Activated naive CD4-positive, alpha-beta T cell treated with Interleukin-2 at 50 U/mL for 16 hours (primary cell): ENCODE measurements at places on chromosomes 7 and 10.
A peak's percentile ranks its signal among the peaks of the same experiment; 100 is the strongest.

- DNase-seq: no peak
Measured at GRCh38 chr10:125820701-125821100, 2.4 kb downstream of the UROS start.

- DNase-seq: no peak
Measured at GRCh38 chr7:45182856-45183710, 25.5 kb downstream of the RAMP3 start.

- DNase-seq: no peak
Measured at GRCh38 chr10:67695555-67695954, 440 bp downstream of the CTNNA3 start.

DNA sequence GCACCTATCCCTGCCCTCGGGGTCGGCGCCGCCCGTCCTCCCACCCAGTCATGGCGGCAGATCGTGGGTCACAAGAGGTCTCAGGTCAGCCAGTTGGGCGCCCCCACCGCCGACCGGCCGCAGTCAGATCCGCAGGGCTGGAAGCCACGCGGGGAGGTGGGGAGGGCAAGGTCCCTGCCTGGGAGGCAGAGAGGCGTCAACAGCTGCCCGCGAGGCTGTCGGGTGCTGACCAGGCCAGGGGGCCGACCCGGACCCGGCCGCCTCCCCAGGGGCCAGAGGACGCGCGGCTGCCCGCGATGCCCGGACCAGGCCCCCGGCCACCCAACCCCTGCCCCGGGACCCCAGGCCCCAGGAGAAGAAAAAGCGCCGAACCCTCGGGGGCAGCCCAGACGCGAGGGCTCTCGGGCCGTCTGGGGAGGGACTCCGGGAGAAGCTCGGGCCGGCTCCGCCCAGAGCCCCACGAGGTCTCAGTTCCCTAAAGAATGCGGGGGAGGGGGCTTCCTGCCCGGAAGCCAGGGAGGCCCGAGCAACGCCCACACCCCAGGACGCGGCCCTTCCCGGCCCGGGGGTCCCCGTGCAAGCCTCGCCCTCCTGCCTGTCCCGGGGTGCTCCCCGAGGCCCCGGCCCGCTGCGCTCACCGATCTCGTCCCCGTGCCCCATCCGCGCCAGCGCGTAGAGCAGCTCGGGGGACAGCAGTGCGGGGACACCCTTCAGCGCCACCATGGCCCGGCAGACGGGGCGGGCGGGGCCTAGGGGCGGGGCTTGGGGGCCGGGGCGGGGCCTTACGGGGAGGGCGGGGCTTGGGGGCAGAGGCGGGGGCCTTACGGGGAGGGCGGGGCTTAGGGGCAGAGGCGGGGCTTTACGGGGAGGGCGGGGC lies at the start of gene FUOM:
FUOM (minus strand) TSS at position 735 of the 877 bp plus-strand sequence; CDS start at position 723, 12 bp downstream.
- DNase-seq: peak; percentile 77

DNA sequence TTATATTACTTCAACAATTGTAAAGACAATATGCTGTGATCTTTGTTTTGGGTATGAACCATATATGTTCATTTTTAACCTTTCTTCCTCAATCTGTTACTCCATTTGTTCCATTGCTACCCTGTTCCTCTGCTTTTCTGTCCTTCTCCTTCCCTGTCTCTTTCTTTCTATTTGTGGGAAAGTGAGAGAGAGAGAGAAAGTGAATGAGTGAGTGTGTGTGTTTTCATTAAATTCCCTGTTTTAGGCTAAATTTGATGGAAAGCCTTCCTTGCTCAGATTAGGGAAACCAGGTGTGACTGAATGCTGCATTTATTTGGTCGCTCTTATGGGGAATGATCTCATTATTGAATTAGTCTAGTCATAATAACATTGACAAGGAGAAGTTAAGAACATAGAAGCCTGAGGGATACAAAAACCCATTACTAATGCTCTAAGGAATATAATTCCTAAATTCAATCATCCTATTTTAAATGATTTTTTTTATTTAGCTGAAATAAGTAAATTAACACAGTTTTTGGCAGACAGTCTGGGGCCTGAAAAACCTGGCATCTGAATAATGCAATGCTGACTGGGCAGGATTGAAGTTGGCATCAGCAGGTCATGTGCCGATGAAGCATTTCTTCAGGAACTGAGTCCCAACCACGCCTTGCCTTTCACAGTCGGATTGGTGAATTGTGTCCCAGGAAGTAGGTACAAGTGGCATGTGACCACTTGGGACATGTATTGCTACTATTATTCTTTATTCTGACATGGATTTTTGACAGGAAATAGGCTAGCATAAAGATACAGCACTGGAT lies 117.6 kb upstream of the LRGUK start:
- no peak for DNase-seq

- DNase-seq: no peak
Measured at GRCh38 chr7:55509322-55509721, 63.0 kb downstream of the VOPP1 start.

GRCh38 chr10:45555795-45556194 lies 116.8 kb downstream of the ZFAND4 start:
- DNase-seq: no peak

DNA sequence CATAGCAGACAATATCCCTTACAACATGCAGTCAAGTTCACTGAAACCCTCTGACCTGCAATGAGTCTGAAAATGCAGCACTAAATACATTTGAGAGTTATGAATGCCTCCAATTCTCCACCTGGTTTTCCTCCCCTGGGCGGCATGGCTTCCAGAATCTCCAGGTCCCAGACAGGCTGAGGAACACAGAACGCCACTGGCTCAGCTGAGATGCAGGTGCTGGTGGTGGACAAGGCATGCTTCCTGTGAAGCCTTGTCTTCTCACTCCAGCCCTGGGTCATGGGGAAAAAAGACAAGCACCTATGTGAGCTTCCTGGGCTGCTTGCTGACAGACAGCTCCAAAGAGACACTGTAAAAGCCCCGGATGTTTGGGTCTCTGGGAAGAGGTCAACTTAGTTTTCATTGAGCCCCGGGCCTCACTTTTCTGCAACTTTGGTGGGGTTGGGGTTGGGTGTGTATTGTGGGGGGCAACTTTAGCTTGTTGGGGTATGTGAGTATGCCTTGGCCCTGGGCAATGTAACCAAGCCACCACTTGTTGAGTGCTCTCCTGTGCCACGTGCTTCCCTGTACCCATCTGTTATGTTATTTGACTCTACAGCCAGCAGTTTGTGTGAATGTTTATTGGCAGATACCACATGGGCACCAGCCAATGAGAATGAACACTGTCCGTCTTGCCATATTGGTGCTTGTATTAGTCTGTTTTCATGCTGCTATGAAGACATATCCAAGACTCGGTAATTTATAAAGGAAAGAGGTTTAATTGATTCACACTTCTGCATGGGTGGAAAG lies 127.8 kb downstream of the EMX2 start:
- DNase-seq: no peak

DNA sequence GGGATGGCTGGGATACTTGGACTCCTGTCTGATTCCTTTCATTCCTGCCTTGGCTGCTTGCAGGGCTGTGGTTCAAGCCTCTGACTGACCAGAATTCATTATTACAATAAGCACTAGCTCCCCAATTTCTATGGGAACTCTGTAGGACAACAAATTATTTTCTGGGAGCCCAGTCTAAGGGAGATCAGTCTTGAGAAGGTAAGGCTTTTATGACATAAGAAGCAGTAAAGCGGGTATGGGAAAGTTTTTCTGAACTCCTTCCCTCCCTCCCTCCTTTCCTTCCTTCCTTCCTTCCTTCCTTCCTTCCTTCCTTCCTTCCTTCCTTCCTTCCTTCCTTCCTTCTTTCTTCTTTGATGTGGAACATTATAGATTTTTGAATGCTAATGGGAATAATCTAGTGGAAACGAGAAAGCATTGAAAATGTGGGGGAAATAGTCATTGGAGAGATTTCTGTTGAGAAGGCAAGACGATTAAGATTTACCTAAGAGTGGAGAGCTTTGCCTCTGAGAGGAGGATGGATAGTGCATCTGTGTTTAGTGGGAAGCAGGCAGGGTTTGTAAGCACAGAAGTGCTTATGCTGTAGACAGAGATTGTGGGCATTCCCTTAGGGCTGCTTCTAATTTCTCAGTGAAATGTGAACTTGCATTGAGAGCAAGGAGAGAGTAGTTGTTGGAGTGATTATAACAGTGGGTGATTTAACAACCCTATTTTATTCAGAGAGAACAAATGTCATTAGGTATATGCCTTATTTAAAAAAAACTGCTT lies 201.5 kb downstream of the DNAJB9 start:
- no peak for DNase-seq

DNA sequence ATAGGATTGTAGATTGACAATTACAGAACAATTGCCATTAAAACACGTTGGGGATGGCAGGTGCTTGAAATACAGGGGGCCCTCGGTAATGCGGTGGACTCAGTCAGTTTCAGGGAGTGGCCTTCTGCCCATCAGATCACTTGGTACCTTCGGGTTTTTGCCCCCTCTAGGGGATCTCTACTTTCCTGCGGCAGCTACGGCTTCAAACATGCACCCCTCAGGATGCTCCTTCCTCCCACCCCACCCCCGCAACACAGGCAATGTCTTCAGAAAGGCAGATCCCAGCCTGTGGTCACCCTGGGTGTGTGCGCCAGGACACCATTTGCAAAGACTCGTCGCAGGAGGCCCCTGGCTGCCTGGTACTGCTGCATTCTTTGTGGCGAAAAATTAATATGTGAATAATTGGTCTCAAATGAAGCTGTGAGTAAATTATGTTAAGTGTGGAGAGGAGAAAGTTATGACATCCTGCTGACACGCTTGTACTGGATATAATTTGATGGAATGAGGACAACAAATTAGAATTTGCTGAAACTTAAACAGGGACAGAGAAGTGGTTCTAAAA lies 431.0 kb upstream of the MKI67 start:
- DNase-seq: no peak

DNA sequence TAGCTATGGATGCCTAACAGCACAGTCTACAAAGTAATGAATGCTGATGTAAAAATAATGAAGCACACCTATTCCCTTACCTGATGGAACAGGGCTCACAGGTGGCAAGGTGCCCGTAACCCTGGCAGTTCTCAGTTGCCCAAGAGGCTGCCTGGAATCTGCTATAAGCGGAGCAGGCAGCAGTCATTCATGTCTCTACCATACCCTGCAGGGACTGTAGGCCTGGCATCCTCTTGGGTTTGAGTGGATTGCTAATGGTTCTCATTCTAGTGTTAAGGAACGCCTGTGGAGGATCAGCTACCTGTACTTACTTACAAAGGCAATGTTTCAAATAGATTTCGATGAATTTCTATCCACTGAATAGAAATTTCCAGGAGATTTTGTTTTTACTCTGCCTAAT lies 38.4 kb downstream of the BAIAP2L1 start:
- no peak for DNase-seq

GRCh38 chr7:151754142-151754590 lies 122.7 kb downstream of the PRKAG2 start:
- DNase-seq: peak; percentile 14

GRCh38 chr10:54800741-54801421 lies at the start of gene PCDH15:
Gene PCDH15, minus strand, starts transcription at chr10:54801231. Its CDS starts 136,969 bp downstream, at chr10:54664262.
- no peak for DNase-seq

DNA sequence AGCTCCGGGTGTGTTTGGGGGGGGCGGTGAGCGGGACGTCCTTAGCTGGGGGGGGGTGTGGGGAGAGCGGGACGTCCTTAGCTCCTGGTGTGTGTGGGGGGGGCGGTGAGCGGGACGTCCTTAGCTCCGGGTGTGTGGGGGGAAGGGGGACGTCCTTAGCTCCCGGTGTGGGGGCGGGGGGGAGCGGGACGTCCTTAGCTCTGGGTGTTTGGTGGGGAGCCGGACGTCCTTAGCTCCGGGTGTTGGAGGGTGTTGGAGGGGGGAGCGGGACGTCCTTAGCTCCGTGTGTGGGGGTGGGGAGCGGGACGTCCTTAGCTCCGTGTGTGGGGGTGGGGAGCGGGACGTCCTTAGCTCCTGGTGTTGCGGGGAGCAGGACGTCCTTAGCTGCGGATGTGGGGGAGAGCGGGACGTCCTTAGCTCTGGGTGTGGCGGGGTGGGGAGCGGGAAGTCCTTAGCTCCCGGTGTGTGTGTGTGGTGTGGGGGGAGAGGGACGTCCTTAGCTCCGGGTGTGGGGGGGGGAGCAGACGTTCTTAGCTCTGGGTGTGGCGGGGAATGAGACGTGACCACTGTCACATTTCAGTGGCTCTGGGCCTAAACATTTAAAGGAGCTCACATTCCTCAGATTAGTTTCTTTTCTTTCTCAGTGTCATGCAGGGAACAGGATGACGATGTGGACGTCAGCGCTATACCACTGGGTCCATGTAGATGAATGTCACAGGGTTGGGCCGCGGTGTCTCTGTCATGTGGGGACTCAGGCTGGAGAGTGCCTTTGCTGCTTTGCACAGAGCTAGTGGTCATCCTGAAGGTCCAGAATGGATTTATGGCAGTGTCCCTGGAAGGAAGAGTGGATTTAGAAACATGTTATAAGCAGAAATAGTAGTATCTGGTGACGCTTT lies 7.5 kb downstream of the DYNC2I1 start:
- DNase-seq: peak; percentile 32

DNA sequence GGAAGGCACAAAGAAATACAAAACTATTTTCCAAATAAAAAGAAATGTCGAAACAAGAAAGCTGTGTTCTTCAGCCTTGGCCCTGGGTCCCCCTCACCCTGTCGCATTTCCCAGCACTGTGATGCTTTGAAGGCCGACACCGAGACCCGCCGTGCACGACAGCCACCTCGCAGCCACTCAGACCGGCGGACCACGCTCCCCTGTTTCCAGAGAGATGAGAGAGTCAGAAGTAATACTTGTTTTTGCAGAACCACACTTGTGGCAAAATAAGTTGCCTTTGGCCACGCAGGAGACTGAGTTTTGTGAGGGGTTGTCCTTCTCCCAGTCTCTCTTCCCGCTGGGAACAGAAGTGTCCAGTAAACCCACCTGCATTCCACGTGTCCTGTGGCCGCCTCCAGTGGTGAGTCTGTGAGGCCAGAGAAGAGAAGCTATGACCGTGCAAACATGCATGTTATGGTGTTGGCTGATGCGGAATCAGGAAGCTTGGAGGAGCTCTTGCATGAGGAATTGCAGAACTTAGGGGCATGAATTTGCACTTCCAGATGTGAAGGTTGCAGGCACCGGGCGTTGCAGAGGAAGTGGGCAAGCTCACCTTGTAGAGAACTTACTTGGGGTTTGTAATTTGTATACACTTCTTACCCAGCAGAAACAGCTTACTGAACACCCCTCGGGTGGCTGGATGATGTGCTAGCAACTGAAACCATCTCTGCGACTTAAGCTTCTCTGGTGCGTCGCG lies 194.5 kb downstream of the EBF3 start:
- DNase-seq: no peak

DNA sequence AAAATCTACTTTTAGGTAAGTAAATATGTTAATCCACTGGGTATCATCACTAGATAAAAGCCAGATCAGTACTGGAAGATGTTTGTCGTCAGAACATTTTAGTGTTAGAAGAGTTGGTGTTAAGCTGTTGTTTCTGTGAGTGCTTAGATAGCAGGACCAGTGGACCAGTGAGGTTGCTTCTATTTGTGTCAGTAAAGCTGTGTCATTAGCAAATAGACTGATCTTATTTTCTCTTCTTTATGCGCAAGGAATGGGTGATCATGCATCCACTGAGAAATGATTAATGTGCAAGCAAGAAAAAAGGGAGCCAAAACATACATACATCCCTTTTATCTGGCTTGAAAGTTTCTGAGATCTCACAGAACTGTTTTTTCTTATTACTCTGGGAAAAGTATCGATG lies 42.6 kb downstream of the EXOC4 start:
- DNase-seq: no peak

GRCh38 chr10:13681960-13682359 lies 95.2 kb downstream of the PRPF18 start:
- DNase-seq: no peak

- no peak for DNase-seq
Measured at GRCh38 chr7:83130623-83131545, 31.8 kb downstream of the PCLO start.
